GM20000 (cell line): ENCODE measurements at places on chromosomes 2 and 18.

DNA sequence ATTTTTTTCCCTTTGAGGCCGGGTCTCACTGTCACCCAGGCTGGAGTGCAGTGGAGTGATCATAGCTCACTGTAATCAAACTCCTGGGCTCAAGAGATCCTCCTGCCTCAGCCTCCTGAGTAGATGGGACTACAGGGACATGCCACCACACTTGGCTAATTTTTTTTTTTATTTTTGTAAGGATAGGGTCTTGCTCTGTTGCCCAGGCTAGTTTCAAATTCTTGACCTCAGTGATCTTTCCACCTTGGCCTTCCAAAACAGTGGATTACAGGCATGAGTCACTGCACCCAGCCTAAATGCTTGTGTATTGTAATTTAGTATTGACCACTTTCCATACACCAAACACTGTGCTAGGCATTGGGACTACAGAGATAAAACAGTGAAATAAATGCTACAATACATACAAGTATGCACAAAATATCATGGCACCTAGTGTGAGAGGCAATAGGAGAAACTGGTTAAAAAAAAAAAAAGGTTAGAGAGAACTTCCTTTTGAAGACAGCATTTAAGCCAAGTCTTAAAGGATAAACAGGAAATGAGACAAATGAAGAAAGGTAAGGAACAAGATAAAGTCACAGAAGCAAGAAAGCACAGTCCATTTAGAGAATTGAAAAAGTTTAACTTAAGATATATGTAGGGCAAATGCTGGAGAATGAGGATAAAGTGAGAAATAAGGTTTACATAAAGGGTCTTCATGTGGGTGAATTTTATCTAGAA is 113.4 kb downstream of the GORASP2 start:
- no peak for DNase-seq

DNA sequence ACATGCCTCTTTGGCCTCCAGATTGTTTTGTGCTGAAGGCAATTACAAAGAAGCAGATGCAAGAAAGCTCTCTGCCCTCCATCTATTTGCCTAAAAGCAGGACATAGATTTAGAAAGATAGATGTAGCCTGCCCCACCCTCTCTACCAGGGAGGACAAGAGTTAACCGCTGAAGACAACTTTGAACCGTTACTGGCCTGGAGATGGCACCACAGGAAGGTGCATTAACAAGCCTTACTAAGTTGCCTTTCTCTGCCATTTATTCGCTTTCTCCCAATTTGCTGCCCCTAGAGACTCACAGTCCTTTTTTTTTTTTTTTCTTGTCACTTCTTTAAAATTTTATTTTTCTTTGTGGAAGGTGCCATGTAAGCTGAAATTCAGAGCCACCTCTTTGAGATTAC is 28.8 kb upstream of the RMDN2 start:
- no peak for DNase-seq

DNA sequence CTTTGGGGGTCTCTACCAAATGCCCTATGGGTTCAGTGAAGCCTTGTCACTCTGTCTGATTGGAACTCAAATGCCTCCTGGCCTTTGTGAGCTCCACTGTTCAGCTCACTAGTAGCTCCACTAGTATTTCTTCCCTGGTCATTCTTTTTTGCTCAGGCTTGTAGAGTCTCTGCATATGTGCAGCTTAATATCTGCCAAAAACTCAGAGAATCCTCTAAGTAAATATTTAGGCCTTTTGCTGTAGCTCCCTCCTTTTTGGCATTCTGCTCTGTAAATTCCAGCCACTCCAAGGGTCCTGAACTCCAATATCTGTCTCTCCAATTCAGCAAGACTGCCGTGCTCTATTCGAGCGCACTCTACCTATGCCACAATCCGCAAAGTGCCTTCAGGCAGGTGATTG is 146.5 kb downstream of the MAIP1 start:
- no peak for DNase-seq

GRCh38 chr2:55239656-55240222 is 7.3 kb downstream of the RPS27A start:
- DNase-seq = no peak

DNA sequence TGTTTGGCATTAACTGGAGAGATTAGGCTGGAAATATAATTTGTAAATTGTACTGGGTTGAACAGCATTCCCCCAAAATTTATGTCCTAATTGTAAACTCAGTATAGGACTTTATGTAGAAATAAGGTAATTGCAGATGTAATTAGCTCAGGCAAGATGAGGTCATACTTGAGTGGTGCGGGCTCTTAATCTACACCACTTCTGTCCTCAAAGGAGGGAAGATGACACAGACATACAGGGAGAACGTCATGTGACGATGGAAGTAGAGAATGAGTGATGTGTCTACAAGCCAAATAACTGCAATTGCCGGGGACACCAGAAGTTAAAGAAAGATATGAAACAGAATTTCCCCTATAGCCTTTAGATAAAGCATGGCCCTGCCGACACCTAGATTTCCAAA is 1501.1 kb upstream of the PIK3C3 start:
- no peak for DNase-seq

DNA sequence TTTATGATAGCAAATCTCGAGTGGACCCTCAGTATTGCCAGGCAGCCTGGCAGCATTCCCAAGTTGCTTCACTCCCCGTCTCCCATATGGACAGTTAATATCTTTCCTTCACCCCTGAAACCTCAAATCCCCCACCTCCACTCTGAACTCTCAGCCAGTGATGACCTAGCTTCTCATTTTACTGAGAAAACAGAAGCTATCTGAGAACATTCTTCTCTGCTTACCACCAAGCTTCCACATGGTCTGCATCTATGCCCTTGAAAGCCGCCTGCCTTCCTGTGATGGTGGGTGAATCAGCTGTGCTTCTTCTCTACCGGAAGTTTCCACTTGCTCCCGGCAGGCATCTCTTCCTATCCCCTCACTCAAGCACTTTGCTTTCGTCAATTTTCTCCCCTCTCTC is 529.2 kb downstream of the EPHA4 start:
- DNase-seq = no peak

- DNase-seq = no peak
Observed at GRCh38 chr2:194696690-194697089, 960.3 kb upstream of the SLC39A10 start.

- DNase-seq = no peak
Observed at GRCh38 chr2:100749771-100750542, 70.0 kb upstream of the NPAS2 start.

DNA sequence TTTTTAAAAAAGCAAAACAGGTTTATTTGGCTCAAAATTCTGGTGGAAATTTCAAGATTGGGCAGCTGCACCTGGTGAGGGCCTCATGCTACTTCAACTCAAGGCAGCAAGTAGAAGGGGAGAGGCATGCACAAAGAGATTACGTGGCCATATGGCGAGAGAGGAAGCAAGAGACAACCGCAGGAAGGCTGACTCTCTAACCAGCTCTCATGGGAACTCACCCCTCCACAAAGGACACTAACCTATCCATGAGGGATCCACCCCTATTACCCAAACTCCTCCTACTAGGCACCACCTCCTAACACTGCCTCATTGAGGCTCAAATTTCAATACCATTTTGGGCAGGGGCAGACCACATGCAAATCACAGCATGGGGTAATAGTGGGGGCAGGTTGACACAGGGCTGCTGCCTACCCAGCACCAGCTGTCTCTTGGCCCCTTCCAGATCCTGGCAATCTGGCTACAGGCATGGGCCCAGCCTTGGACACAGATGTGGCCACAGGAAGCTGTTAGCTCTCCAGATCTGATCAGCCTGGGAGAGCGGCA is 2.0 kb upstream of the CAPN10 start:
- DNase-seq = peak; percentile 85

- DNase-seq = no peak
Observed at GRCh38 chr18:44548291-44549221, 132.1 kb upstream of the SETBP1 start.

GRCh38 chr2:166972002-166972401 is 83.7 kb downstream of the XIRP2 start:
- no peak for DNase-seq

GRCh38 chr2:200962811-200963123 is 693 bp downstream of the ORC2 start:
- no peak for DNase-seq

DNA sequence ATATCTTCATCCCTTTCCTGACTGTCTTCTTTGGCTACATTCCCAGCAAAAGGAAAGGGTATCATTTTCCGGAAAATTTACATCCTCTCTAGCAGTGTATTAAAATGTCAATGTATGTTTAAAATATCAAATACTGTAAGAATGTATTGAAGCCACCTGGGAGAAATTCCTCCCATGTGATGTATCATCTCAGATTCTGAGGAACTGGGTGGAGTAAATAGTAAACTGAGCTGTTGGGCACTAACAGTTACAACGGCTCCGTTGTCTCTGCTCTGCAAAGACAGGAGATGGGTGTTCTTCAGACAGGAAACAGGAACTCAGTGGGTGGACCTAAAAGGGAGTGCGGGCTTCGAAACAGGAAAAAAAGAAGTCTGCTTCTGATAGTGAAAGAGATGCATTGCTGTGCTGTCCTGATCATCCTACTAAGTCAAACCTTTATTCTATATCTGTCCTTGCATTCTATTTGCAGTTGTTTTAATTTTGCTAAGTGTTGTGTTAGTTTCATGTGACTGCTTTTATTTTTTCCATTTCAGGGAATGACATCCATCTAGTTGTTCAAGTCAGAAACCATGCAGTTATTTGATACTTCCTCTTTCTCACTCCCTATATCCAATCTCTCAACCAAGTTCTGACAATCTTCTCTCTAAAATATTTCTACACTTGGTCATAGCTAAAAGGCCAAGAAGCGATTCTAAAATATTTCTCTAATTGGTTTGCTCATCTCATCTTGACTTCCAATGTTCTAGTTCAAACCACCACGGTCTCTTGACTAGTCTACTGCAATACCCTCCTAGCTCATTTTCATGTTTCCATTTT is 19.4 kb downstream of the DOK1 start:
- peak; percentile 48 for DNase-seq

GRCh38 chr2:208192611-208193236 is 2.9 kb upstream of the C2orf80 start:
- DNase-seq = no peak

DNA sequence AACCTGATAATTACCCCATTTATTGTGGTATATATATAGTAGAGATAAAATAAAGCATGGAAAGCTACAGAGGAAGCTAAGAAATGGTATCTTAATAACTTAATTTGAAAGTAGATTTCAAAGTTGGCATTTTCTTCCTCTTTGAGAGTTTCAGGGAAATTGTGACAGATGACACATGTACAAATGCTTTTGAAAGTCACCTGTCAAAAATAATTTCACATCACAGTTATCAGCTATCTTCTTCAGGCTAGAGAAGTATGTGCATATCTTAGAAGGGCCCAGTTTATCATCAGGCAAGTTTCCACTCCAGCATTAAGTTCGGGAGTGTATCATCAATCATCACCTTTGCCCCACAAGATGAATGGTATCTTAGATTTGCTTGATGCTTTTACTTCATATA is 457.9 kb downstream of the LRRTM4 start:
- no peak for DNase-seq

DNA sequence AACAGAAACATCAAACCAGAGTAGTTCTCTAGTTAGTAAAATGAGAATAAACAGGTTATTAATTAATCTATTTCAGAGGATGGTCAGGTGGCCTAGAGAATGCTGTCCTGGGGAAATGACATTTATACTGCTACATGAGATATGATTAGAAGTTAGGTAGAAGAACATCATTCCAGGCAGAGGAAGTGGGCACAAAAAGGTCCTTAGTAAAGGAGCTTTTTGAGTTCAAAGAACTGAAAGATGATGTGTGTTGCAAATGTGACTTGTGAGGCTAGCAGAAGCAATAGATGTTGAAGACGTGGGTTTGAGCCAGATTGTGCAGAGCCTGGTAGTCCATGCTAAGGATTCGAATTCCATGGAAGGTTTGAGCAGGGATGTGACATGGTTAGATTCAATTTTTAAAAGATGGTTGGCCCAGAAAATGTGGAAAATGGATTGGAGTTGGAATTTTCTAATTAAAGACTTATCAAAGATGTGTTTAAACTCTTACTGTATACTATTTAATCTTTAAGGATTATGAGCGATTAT is 34.2 kb downstream of the RAB10 start:
- no peak for DNase-seq

GRCh38 chr2:24439280-24439970 is 51.6 kb upstream of the NCOA1 start:
- no peak for DNase-seq

DNA sequence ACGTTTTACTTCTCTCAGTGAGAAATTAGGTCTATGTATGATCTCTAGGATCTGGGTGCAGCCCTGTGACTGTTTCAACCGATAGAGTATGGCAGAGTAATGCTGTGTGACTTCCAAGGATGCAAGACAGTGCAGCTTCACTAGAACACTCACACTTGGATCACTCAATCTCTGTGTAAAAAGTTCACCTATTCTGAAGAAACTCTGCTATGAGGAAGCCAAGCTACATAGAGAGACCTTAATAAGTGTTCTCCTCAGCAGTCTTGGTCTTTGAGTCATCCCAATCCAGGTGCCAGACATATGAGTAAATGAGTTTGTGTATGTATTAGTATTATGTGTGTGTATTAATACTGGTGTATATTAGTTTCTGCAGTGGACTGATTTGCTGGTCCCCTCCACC is 335.0 kb downstream of the NR4A2 start:
- DNase-seq = no peak

- DNase-seq = no peak
Observed at GRCh38 chr2:133247631-133248030, 320.6 kb downstream of the NCKAP5 start.

GRCh38 chr2:170236680-170237047 is 58.7 kb downstream of the MYO3B start:
- no peak for DNase-seq

DNA sequence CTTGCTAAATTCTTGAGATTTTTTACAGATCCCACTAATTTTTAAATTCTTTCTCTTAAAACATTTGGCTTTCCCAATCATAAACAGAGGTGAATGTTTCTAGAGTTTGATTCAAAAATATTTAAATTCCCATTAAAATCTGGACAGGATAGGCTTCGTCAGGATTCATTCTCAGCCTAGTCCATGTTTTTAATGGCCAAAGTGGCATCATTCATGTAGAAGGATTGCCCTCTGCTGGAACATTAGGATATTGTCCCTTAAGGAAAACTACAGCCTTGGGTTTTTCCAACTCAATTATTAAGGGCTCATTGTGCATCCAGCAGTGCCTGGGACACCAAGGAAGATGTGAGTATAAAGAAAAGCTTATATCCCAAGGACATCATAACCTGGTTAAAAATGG is 71.7 kb downstream of the TPGS2 start:
- peak; percentile 47 for DNase-seq

- peak; percentile 33 for DNase-seq
Observed at GRCh38 chr2:225052703-225053102, 10.4 kb upstream of the DOCK10 start.

DNA sequence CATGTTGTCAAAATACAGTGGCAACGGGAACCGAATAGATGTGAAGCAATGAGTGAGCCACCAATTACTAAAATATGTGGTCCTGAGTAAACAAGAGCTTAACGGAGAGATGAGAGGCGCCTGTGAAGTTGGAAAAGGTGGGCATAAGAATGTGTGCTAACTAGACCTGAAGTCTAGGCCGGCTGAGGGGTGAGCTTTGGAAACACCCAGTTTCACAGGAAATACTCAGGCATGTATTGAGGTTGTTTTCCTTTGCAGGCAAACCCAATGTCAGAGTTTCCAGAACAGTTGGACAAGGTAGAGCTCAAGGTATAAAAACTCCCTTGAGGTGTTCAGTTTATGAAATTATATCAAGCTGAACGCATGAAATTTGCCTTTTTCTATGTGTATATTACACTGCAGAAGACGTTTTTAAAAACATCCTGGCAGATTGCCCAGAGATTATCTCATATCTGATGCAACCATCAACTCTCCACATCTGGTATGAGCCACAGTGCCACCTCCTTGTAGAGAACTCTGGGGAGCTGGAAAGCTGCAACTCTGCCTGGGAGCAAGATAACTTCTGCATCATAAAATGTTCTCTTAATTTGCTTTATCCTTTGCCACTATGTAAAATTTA is 3.9 kb upstream of the WDSUB1 start:
- DNase-seq = no peak

- DNase-seq = no peak
Observed at GRCh38 chr18:63306819-63307550, 12.6 kb downstream of the BCL2 start.
